ENCODE measurements at places on chromosomes 12 and 14. TPM values are rescaled to one million over a fixed set of nuclear protein-coding genes. Genes with fewer than 3 reads are reported as not detected.
A peak's percentile ranks its signal among the peaks of the same experiment; 100 is the strongest.

- no peak for DNase-seq
- H3K4me1 ChIP-seq = peaks cover 7% of the 10 kb centered on the region
- H3K27me3 ChIP-seq = no peaks in the 10 kb centered on the region
- no peaks in the 10 kb centered on the region for H3K36me3 ChIP-seq
- no peak overlapping the region for H3K4me3 ChIP-seq
- no peak overlapping the region for H3K27ac ChIP-seq
Measured at GRCh38 chr12:27109334-27110028, 27.1 kb upstream of the C12orf71 start.

DNA sequence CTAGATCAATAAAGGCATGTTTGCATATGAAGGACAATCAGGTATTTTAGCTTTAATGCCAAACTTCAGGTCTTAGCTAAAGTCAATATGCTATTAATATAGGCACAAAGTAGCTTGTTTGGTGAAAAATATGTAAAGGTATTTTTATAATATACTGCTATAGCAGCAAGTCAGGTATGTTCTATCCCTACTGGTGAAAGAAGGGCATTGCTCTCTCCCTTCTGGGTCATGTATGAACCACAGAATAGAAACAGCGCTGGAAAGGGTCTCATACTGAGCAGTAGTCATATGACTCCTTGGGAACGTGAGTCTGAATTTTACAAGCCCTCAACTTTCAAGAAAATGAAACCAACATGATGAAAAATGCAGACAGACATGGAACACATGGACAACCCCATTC is 314.6 kb downstream of the GRIN2B start:
- H3K4me1 ChIP-seq = no peaks in the 10 kb centered on the region
- H3K27ac ChIP-seq = no peak overlapping the region
- H3K27me3 ChIP-seq = peaks cover 23% of the 10 kb centered on the region
- no peak overlapping the region for H3K4me3 ChIP-seq
- H3K36me3 ChIP-seq = no peaks in the 10 kb centered on the region

- no peak for DNase-seq
- peak overlapping the region; percentile 79 for H3K4me3 ChIP-seq
- peak overlapping the region; percentile 97 for H3K27ac ChIP-seq
- H3K27me3 ChIP-seq = no peaks in the 10 kb centered on the region
- peaks cover 34% of the 10 kb centered on the region for H3K4me1 ChIP-seq
Measured at GRCh38 chr12:116558280-116559161, 660 bp upstream of the MAP1LC3B2 start.

GRCh38 chr12:29228474-29229157 is 79.5 kb downstream of the FAR2 start:
- H3K4me1 ChIP-seq = peaks cover 1% of the 10 kb centered on the region
- DNase-seq = no peak
- H3K4me3 ChIP-seq = no peak overlapping the region
- H3K36me3 ChIP-seq = no peaks in the 10 kb centered on the region
- H3K27ac ChIP-seq = no peak overlapping the region

- H3K4me1 ChIP-seq = peaks cover 3% of the 10 kb centered on the region
- no peak for DNase-seq
- peaks cover 5% of the 10 kb centered on the region for H3K36me3 ChIP-seq
- H3K4me3 ChIP-seq = no peak overlapping the region
Measured at GRCh38 chr12:76398106-76398505, 49.9 kb upstream of the BBS10 start.

GRCh38 chr14:65600742-65601141 is 188.2 kb downstream of the FUT8 start:
- peaks cover 7% of the 10 kb centered on the region for H3K36me3 ChIP-seq
- no peaks in the 10 kb centered on the region for H3K27me3 ChIP-seq
- no peak overlapping the region for H3K27ac ChIP-seq
- H3K4me1 ChIP-seq = peaks cover 8% of the 10 kb centered on the region
- no peak overlapping the region for H3K4me3 ChIP-seq

GRCh38 chr12:124939079-124939420 is 24.6 kb upstream of the UBC start:
- peak; percentile 65 for DNase-seq
- no peak overlapping the region for H3K4me3 ChIP-seq
- H3K27me3 ChIP-seq = no peaks in the 10 kb centered on the region
- H3K27ac ChIP-seq = no peak overlapping the region
- H3K4me1 ChIP-seq = peaks cover 11% of the 10 kb centered on the region

DNA sequence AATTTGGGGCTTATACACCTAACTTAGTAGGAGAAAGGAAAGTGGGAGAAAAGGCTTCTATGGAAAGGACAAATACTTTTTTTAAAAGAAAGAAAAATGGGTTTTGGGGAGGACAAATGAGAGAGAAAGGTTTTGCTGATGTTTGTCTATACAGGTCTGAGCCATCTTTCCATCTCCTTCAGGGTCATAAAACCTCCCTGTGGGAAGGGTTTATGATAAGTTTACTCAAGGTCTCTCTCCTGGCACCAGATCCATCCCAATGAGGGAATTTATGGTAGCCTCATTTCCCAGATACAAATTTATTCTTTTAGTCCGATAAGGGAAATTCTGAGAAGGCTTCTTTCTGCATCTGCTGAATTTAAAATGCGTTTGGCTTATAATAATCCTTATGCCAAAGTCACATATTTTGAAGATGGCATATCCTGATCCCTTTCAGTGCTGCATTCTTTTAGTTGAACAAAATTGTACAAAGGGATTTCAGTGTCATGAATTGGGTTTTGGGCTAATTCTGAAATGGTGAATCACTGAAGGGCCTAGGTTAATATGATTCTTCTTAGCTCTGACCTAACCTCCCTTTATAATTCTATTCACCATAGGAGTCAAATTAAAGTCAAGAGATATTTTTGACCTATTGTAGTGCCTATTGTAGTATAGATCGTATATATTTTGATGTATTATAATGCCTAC is 173.5 kb upstream of the DYRK2 start:
- H3K4me1 ChIP-seq = peaks cover 5% of the 10 kb centered on the region
- DNase-seq = no peak
- H3K27me3 ChIP-seq = no peaks in the 10 kb centered on the region
- no peak overlapping the region for H3K27ac ChIP-seq
- H3K36me3 ChIP-seq = no peaks in the 10 kb centered on the region

DNA sequence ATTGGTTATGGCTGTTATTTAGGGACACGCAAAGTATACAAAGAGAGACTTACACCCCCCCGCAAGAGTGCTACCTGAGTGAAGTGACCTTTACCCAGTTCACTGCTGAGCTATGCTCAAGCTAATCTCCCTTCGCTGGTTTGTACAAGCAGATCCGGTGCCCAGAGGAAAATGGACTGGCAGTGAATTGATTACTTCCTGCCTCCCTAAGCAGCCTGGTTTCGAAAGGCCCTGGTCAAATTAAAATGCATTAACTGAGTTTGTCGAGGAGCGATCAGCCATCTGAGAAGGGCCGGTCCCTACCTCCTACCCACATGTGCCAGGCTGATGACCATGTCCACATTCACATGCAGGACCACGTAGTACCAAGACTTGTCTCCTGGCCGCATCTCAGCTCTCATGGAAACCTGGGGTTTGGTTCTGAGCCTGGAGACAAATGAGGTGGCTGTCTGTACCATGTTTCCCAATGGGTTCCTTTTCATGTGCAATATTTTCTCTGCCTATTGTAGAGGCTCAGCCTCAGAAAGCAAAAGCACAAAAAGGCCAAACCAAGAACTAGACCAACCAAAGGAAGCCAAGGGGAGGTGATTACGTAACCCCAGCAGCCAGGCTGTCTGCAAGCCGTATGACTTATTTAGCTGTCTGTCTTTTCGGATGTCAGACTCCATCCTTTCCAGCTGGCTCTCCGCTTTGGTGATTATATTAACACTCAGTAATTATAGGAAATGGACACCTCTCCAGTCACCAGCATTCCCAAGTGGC is 284.7 kb upstream of the PWP1 start:
- peak; percentile 12 for DNase-seq
- no peak overlapping the region for H3K4me3 ChIP-seq
- peaks cover 48% of the 10 kb centered on the region for H3K4me1 ChIP-seq
- no peak overlapping the region for H3K27ac ChIP-seq

DNA sequence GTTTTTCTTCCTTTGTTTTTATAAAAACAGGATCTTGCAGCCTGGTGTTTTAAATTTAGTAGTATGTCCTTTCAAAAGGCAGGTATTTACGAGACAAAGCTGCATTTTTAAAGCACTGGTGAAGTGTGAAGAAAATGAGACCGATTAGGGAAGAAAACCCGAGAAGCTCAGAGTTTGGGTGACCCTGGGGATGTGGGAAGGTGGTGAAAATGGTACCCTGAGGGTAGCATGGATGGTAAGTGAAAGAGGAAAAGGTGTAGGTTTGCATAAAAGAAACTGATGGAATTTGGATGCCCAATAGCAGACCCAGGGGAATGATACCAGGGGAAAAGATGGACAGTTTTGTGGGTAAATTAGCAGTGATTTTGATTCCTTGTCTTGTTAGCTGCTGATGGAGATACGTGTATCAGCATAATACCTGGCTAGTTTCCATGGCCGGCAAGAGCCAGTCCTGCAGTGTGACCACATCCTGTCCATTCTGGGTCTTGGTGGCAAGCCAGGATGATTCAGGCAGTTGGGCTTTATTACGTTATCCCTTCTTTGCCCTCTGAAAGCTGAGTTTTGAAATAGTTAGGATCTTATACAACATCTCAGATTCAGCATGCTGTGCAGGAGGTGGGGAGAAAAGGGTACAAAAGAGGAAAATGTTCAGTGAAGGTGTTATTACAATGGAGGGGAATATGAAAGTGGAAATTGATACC is 8.9 kb downstream of the BICD1 start:
- peaks cover 14% of the 10 kb centered on the region for H3K4me1 ChIP-seq
- H3K4me3 ChIP-seq = no peak overlapping the region
- no peaks in the 10 kb centered on the region for H3K27me3 ChIP-seq

DNA sequence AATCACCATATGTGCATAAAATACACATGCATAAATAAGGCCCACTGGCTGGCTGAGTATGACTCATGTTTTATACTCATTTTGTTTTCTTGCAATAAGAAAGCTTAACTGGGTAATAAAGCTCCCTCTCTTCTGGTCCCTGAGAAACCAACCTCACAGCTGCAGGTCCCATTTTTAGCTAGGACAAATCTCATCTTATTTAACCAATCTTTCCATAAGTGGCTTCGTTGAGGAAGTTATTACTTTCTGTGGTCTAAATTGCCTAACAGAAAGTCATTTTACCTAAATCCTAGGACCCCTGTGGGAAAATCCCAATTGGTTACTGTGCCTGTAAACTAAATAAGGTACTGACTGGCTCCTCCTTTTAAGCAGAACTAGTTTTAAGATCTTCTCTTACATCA is 232.8 kb upstream of the FBXO33 start:
- H3K27ac ChIP-seq = peak overlapping the region; percentile 12
- H3K36me3 ChIP-seq = peaks cover 1% of the 10 kb centered on the region
- peaks cover 23% of the 10 kb centered on the region for H3K4me1 ChIP-seq
- no peak overlapping the region for H3K4me3 ChIP-seq
- no peaks in the 10 kb centered on the region for H3K27me3 ChIP-seq

DNA sequence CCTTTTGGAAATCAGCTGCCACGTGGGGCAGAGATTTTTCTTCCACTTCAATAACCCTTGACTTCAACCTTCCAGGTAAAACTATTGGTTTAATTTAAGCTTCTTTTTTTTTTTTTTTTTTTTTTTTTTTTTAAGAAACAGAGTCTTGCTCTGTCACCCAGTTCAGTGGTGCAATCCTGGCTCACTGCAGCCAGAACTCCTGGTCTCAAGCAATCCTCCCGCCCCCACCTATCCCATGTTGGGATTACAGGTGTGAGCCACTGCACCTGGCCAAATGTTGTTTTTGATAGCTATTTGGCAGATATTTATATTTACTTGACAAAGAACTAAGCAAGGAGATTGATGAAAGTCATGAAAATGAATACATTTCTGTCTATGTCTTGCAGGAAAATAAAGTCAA is 65.1 kb downstream of the SINHCAF start:
- DNase-seq = no peak
- no peaks in the 10 kb centered on the region for H3K36me3 ChIP-seq
- peaks cover 5% of the 10 kb centered on the region for H3K27me3 ChIP-seq
- H3K27ac ChIP-seq = no peak overlapping the region
- no peak overlapping the region for H3K4me3 ChIP-seq
- no peaks in the 10 kb centered on the region for H3K4me1 ChIP-seq

- H3K4me1 ChIP-seq = no peaks in the 10 kb centered on the region
- no peak overlapping the region for H3K27ac ChIP-seq
- H3K4me3 ChIP-seq = no peak overlapping the region
- H3K36me3 ChIP-seq = no peaks in the 10 kb centered on the region
Measured at GRCh38 chr12:114275086-114275485, 130.9 kb downstream of the TBX5 start.

DNA sequence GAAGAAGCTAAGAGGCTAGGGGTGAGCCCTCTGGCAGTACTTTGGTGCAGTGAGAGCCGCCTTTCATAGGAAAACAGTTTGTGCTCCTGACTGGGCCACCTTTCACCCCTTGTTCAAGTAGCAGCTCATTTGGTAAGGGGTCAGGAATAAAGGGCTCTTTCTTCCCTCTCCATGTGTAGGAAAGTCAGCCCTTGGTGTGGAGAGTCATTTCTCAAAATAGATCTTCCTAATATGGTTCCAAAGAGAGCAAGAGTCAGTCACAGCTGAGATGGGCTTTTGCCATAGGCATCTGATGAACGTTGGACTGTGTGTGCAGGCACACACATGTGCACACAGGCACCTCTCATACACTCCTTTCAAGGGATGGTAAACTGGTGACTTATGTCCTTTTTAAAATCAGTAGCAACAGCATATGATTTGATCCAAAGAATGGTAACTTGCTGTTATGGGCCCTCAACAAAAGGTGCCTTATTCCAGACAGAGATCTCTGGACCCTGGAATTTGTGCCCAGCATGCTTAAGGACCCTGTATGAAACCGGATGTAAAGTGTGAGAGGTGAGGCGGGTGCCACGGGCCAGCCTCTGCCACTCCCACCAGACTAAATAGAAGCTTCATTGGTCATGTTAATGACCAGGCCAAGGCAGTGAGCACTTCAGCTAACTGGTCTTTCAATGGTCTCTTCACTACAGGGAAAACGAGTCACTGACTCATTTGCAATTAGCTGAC is 16.7 kb upstream of the RIC8B start:
- no peak overlapping the region for H3K27ac ChIP-seq
- no peak overlapping the region for H3K4me3 ChIP-seq
- peaks cover 1% of the 10 kb centered on the region for H3K36me3 ChIP-seq
- no peak for DNase-seq
- H3K27me3 ChIP-seq = no peaks in the 10 kb centered on the region

GRCh38 chr12:47717046-47717442 is 8.2 kb downstream of the ENDOU start:
- H3K4me1 ChIP-seq = peaks cover 32% of the 10 kb centered on the region
- H3K4me3 ChIP-seq = no peak overlapping the region
- H3K27ac ChIP-seq = no peak overlapping the region
- no peak for DNase-seq
- peaks cover 6% of the 10 kb centered on the region for H3K27me3 ChIP-seq

GRCh38 chr12:15856097-15856982 is 25.8 kb upstream of the STRAP start:
- H3K27me3 ChIP-seq = peaks cover 20% of the 10 kb centered on the region
- no peak overlapping the region for H3K4me3 ChIP-seq
- H3K36me3 ChIP-seq = no peaks in the 10 kb centered on the region
- DNase-seq = peak; percentile 13
- H3K4me1 ChIP-seq = no peaks in the 10 kb centered on the region

ASB2 gene
- total RNA-seq = 26.4 TPM

SYCP3 gene
- 0.22 TPM for total RNA-seq

LRTM2 gene
- total RNA-seq = not detected

A2ML1 gene
- not detected for total RNA-seq

SOAT2 gene
- 3.1 TPM for total RNA-seq

JAG2 gene
- 2.5 TPM for total RNA-seq

OR4K17 gene
- not detected for total RNA-seq

ZDHHC22 gene
- not detected for total RNA-seq

DPPA3 gene
- total RNA-seq = not detected
